SJSA1 (cell line): ENCODE measurements at places on chromosomes 4 and X.

- DNase-seq, result no peak
These were observed at the start of gene BEX5 for GRCh38 chrX:102155806-102156179. Gene BEX5 (minus strand): TSS chrX:102155977. CDS start chrX:102154265, 1,712 bp downstream.

- no peak for DNase-seq
These were observed 192.3 kb upstream of the ANKRD50 start for GRCh38 chr4:124904723-124905388.

DNA sequence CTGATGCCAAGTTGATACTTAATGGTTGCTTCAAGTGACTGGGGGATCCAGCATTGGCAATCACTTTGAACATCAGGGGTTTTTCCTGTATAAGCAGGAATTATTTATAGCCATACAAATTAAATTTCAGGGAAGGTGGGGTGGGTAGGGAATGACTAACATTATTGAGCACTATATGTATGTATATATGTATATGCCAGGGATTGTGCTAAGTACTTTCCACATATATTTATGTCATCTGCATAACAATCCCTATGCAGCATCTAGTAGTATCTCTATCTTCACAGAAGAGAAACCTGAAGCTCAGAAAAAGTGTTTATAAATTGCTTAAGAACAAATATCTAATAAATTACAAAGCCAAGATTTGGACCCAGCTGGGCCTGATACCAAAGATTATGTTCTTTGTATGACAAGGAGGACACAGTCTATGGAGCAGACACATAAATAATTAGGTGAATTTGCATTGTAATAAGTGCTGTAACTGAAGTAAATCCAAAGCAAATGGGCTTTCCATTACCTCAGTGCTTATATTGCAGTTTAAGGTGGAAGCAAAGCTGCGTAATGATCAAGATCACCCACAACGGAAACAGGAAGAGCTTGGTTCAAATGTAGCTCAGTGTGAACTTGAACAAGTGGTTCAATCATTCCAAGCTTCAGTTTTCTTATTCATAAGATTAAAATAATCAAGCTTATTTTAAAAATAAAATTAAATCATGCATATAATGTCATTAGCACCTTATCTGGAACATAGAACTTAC is 18.9 kb upstream of the RASGEF1B start:
- DNase-seq, result no peak

- no peak for DNase-seq
These were observed 294.1 kb downstream of the GBA3 start for GRCh38 chr4:22986881-22987280.

DNA sequence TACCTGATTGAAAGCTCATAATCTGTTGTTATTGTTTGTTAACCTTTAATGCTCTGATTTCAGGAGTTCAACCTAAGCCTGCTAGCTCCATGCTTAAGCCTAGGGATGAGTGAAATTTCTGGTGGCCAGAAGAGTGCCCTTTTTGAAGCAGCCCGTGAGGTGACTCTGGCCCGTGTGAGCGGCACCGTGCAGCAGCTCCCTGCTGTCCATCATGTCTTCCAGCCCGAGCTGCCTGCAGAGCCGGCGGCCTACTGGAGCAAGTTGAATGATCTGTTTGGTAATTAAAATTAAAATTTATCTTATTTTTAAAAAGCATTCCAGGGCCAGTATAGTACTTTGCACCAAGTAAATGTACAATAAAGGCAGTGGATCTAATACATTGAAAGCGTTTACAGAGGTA is 37.1 kb upstream of the MSANTD1 start:
- no peak for DNase-seq

DNA sequence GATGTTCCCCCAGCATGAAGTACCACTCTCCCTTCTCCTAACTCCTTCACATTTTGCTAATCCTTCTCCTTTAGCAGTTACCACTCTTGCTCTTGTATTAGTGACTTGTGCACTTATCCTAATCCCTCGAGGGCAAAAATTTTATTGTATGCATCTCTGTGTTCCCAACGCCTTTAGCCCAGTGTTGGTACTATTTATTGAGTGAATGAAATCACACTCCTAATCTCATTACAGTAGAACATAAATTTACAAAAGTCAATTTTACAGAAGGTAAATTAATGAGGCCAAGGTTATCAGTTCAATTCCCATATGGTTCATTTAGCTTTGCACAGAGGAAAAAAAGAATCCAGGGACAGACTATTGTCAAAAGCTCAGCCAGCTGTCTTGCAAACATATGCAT is 178.4 kb downstream of the NR3C2 start:
- DNase-seq, result no peak

GRCh38 chr4:121041307-121042090 is 30.8 kb downstream of the NDNF start:
- no peak for DNase-seq

DNA sequence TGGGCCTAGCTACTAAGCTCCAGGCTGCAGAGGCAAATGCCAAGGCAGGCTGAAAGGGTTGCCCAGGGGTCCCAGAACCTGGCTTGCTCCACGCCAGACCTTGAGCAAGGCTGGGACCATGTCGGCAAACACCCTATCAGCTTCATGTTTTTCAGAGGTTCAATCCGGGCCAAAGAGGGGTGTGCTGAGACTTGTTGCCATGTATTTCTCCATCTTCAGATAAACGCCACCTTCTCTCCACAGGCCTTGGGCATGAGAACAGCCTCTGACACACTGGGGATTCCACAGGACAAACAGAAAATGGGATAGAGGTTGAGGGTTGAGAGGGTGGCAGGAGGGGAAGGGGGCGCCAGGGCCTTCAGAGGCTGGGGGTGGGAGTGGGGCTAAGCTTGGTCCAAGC is 8.6 kb downstream of the PJA1 start:
- no peak for DNase-seq

GRCh38 chrX:13565511-13565910 is 3.9 kb upstream of the EGFL6 start:
- no peak for DNase-seq

DNA sequence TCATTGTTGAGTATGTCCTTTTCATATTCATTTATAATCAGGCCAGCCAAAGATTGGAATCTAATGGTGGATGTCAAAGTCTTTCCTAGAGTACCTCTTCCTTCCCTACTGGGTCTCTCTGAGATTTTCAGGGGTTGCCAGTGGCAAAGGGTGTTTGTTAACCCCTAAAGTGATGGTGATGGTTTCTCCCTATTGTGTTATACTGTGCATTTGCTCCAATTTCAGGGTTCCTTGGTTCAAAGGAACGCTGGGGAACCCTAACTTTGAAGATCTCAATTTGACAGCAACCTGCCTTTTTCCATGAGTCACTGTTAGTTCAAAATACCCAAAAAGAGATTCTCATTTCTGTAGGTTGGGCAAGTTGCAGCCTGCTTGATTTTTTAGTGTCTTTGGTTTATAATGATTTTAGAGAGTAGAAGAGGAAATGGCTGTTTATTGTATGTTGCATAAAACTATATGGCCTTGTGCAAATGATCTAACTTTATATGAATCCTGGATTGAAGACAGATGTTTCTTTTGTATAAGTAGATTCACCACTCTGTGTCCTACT is 23.0 kb downstream of the GAB1 start:
- DNase-seq, result no peak

GRCh38 chrX:124540474-124540873 is 194.1 kb downstream of the SH2D1A start:
- no peak for DNase-seq
